ENCODE measurements at places on chromosomes 1 and 21.

- DNase-seq, result no peak
These were observed 1087.2 kb upstream of the B3GALT2 start for GRCh38 chr1:194273660-194274059.

GRCh38 chr1:110003747-110004428, 19.3 kb downstream of the AHCYL1 start:
- no peak for DNase-seq

DNA sequence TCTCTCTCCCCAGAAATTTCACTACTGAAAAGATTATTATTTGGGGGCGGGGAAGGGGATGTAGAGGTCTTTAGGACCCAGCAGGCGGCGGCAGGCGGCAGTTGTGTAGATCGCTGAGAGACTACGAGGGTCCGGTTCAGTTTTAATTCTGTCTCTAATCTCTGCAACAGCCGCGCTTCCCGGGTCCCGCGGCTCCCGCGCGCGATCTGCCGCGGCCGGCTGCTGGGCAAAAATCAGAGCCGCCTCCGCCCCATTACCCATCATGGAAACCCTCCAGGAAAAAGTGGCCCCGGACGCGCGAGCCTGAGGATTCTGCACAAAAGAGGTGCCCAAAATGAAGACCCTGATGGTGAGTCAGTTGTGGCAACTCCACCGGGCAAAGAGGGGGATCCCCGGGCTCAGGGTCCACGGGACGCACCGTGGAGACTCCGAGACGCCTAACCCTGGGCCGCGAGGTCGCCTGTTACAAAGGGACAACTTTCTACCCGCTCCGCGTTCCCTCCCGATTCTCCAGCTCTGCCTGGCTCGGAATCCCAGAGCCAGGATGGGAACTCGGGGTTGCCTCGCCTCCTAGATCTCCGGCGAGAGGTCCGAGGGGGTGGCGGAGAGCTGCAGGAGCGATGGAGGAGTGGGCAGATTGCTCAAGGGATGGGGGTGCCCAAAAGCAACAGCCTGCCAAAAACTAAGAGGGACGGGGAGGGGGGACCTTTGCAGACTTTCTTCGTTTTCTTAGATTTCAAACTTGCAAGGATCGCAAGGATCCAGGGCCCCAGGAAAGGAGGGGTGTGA, at the start of gene ST6GALNAC5:
Gene ST6GALNAC5 (plus strand): TSS at position 139 of the 789 bp plus-strand sequence.
- DNase-seq, result no peak

- no peak for DNase-seq
These were observed 325.7 kb downstream of the HHAT start for GRCh38 chr1:210654176-210654981.

All from cerebellar nuclear complex (tissue), 1 donor.